Spinal cord (tissue), 10 donors: ENCODE measurements at places on chromosomes 12 and 14.

GRCh38 chr14:100384819-100385813, 62.0 kb downstream of the SLC25A47 start:
- no peak for DNase-seq

- DNase-seq = no peak
Observed at GRCh38 chr12:130719263-130719859, 3.3 kb upstream of the RIMBP2 start.

- DNase-seq = no peak
Observed at GRCh38 chr14:94089479-94089878, 8.4 kb downstream of the IFI27L1 start.

- DNase-seq = no peak
Observed at GRCh38 chr12:42420395-42420794, 94.4 kb downstream of the PPHLN1 start.

GRCh38 chr12:80602455-80602854, 105.0 kb upstream of the MYF6 start:
- DNase-seq = no peak

DNA sequence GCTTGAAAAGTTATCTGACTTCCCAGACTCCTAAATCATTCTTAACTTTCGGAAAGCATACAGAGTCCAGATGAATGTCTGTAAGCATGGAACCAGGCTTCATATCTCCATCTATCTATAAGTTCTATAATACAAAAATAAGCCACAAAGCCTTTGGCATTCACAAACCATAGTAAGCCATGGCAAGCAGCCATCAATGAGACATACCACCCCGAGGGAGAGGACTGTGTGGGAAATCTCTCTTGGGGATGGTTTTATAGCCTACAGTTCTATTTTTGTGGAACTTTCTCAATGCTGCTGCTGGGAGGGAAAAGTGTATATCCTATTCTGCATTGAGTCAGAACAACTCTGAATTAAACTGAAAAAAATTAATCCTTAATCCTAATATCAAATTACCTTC, 20.4 kb downstream of the EGLN3 start:
- no peak for DNase-seq

- no peak for DNase-seq
Observed at GRCh38 chr12:74401966-74402365, 135.7 kb upstream of the ATXN7L3B start.

DNA sequence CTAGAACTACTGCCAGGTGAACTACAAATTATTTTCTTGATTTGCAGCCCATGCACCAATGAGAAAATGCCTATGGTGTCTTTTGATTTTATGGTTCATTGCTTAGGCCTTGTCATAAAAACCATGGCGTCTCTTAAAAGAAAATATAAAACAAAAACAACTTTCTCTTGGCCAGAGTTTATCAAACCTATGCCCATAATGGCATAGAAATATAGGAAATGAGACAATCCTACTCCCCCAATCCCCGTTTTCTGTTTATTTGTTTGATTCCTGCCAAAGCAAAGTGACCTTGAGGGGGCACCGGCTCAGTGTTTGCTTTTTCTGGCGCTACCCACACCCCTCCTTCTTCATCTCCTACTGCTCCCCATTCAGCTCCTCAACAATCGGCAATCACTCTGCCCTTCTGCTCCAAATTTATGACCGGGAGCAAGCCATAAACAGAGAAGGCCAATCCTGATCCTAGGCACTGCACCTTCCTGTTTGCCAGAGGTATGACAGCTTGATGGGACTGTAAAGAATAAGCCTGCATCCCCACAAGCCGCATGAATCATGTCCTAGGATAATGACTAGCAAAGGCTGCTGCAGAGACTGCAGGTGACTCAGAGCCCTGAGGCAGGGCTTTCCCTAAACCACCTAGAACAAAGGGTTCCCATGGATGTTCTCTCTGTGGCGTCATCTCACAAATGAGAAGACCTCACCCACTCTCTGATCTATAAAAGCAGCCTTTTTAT, 874.9 kb downstream of the NRXN3 start:
- no peak for DNase-seq

DNA sequence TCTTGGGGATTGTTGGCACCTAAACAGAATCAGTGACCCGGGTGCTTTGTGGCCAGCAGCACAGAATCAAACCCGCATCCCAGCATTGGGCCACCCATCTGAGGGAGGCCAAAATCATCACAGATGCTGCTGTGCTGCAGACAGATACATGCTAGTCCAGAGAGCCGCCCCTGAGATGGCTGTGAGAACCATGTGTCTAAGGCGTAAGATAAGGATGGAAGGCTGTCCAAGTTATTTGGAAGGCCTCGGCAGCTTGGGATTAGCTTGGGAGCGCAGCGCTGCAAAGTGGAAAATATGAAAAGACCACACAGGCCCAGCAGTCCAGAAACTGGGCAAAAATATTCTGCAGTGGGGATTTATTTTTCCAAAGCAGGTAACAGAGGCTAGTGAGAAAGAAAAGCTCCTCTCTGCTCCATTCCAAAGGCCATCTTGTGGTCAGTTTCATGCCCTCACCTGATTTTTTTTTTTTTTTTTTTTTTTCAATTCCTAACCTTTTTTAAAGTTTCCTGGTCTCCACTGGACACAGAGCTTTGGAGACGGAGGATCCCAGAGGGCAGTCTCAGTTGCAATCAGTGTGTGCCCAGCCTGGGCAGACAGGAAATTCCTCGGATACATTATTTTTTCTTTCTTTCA, 178.9 kb upstream of the BCL2L14 start:
- DNase-seq = no peak

DNA sequence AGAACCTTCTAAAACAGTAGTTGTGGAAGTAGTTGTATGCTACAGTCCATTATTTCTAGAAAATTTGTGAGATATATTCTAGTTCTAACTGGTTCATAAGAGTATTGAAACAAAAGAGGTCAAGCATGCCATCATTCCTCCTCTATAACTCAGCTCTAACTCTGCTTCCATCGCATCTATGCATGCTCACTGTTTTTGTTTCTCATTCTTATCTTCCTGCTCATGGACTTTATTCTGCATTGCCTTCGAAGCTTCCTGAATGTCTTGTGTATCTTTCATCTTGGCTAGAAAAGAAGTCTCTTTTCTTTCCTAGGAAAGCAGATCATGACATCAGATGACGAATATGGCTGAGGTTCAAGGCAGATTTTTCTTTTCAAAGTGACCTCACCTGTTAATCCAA, 402 bp downstream of the LMNTD1 start:
- DNase-seq = no peak

GRCh38 chr12:11746024-11746771, 96.7 kb downstream of the ETV6 start:
- no peak for DNase-seq

DNA sequence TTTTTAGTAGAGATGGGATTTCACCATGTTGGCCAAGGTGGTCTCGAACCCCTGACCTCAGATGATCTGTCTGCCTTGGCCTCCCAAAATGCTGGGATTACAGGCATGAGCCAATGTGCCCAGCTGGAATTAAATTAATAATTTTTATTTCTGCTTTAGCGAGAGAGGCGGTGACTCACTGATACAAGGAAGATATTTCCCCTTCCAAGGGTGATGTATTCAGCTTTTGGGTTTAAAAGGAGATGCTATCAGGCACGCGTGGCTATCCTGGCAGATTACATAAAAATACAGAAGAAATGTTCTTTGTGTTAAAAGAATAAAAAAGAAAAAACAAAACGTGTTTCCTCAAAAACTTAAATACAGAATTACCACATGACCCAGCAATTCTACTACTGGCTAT, 12.4 kb upstream of the P2RX7 start:
- no peak for DNase-seq

DNA sequence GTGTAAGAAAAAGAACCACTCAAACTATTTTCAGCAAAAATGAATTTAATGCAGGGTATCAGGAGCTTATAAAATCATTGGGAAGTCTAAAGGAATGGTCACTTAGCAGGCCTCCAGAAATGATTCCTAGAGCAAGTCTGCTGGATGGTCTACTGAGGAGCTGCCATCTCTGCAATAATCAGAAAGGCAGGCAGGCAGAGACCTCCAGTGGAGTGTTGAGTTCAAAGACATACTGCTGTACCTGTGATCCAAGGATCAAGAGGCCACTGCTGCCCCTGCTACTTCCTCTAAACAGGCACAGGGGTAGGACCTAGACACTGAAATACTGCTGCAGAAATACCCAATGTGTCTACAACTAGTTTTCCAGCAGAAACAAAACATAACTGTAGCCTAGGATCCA, 14.5 kb upstream of the KICS2 start:
- DNase-seq = no peak

- DNase-seq = no peak
Observed at GRCh38 chr12:120653611-120654010, 13.2 kb downstream of the CABP1 start.
